ENCODE measurements at places on chromosomes 16 and 17. TPM values are rescaled to one million over a fixed set of nuclear protein-coding genes. Genes with fewer than 3 reads are reported as not detected.

MFAP4 gene
- not detected for total RNA-seq

C16orf86 gene
- 5.6 TPM for total RNA-seq

MYH1 gene
- total RNA-seq: not detected

GRCh38 chr17:77396610-77397009 is 255.8 kb downstream of the SEC14L1 start:
- peaks cover 67% of the 10 kb centered on the region for H3K4me1 ChIP-seq
- H3K27ac ChIP-seq: peak overlapping the region; percentile 23
- H3K4me3 ChIP-seq: no peak overlapping the region
- H3K27me3 ChIP-seq: no peaks in the 10 kb centered on the region
- H3K36me3 ChIP-seq: peaks cover 17% of the 10 kb centered on the region

CACNA1G gene
- not detected for total RNA-seq

- no peaks in the 10 kb centered on the region for H3K36me3 ChIP-seq
- H3K27me3 ChIP-seq: peaks cover 11% of the 10 kb centered on the region
- H3K27ac ChIP-seq: no peak overlapping the region
- peaks cover 2% of the 10 kb centered on the region for H3K4me1 ChIP-seq
- peak overlapping the region; percentile 56 for H3K4me3 ChIP-seq
- peak; percentile 99 for DNase-seq
These were observed 11.5 kb upstream of the HS3ST6 start for GRCh38 chr16:1929578-1930337.

DNA sequence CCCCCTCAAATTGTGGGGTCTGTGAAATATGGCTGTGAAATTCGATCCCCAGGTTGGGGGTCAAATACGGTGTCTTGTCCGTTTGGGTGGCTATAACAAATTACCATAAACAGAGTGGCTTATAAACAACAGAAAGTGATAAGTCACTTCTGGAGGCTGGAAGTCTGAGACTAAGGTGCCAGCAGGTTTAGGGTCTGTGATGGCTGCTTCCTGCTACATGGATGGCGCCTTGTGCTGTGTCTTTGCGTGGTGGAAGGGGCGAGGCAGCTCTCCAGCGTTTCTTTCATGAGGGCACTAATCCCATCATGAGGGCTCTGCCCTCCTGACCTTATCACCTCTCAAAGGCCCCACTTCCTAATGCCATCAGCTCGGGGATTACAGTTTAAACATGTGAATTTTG is 120.0 kb downstream of the IRF8 start:
- H3K27ac ChIP-seq: no peak overlapping the region
- H3K27me3 ChIP-seq: peaks cover 36% of the 10 kb centered on the region
- no peak overlapping the region for H3K4me3 ChIP-seq
- H3K36me3 ChIP-seq: peaks cover 2% of the 10 kb centered on the region
- peaks cover 5% of the 10 kb centered on the region for H3K4me1 ChIP-seq

GRCh38 chr17:19592316-19592715 is 56.2 kb upstream of the ALDH3A2 start:
- H3K27me3 ChIP-seq: peaks cover 4% of the 10 kb centered on the region
- no peaks in the 10 kb centered on the region for H3K36me3 ChIP-seq
- no peaks in the 10 kb centered on the region for H3K4me1 ChIP-seq
- no peak overlapping the region for H3K4me3 ChIP-seq
- H3K27ac ChIP-seq: no peak overlapping the region

- H3K4me1 ChIP-seq: no peaks in the 10 kb centered on the region
- DNase-seq: no peak
- no peak overlapping the region for H3K27ac ChIP-seq
- H3K36me3 ChIP-seq: no peaks in the 10 kb centered on the region
- peaks cover 4% of the 10 kb centered on the region for H3K27me3 ChIP-seq
These were observed 20.5 kb upstream of the EMP2 start for GRCh38 chr16:10600782-10601443.

GRCh38 chr16:86850670-86851069 is 272.3 kb downstream of the FOXL1 start:
- H3K27ac ChIP-seq: no peak overlapping the region
- no peaks in the 10 kb centered on the region for H3K36me3 ChIP-seq
- H3K4me1 ChIP-seq: no peaks in the 10 kb centered on the region

ZFPM1 gene
- 19.0 TPM for total RNA-seq

GRCh38 chr16:2988590-2989099 is 8.4 kb upstream of the PKMYT1 start:
- DNase-seq: no peak
- H3K4me1 ChIP-seq: peaks cover 4% of the 10 kb centered on the region
- H3K27ac ChIP-seq: no peak overlapping the region
- H3K27me3 ChIP-seq: peaks cover 7% of the 10 kb centered on the region

- peaks cover 11% of the 10 kb centered on the region for H3K4me1 ChIP-seq
- H3K36me3 ChIP-seq: no peaks in the 10 kb centered on the region
- no peak for DNase-seq
- H3K27ac ChIP-seq: no peak overlapping the region
- H3K27me3 ChIP-seq: peaks cover 35% of the 10 kb centered on the region
These were observed 14.6 kb upstream of the ETV4 start for GRCh38 chr17:43560461-43561427.

KRT33A gene
- total RNA-seq: not detected

GRCh38 chr16:69123910-69124309 is 8.5 kb downstream of the CHTF8 start:
- peaks cover 17% of the 10 kb centered on the region for H3K36me3 ChIP-seq
- H3K27ac ChIP-seq: peak overlapping the region; percentile 44
- DNase-seq: no peak
- H3K4me1 ChIP-seq: peaks cover 12% of the 10 kb centered on the region
- H3K27me3 ChIP-seq: no peaks in the 10 kb centered on the region
- H3K4me3 ChIP-seq: no peak overlapping the region

GRCh38 chr17:60941028-60941427 is 263.4 kb downstream of the BCAS3 start:
- no peaks in the 10 kb centered on the region for H3K4me1 ChIP-seq
- no peaks in the 10 kb centered on the region for H3K36me3 ChIP-seq
- H3K27me3 ChIP-seq: no peaks in the 10 kb centered on the region
- no peak for DNase-seq

CLEC19A gene
- total RNA-seq: not detected

- no peak overlapping the region for H3K4me3 ChIP-seq
- H3K36me3 ChIP-seq: no peaks in the 10 kb centered on the region
- no peak for DNase-seq
- no peak overlapping the region for H3K27ac ChIP-seq
- no peaks in the 10 kb centered on the region for H3K27me3 ChIP-seq
- H3K4me1 ChIP-seq: no peaks in the 10 kb centered on the region
These were observed 1417.9 kb upstream of the GOT2 start for GRCh38 chr16:60151987-60152386.

ENO3 gene
- total RNA-seq: 31.4 TPM

P2RX5 gene
- 19.0 TPM for total RNA-seq

- DNase-seq: no peak
- H3K27ac ChIP-seq: no peak overlapping the region
- no peak overlapping the region for H3K4me3 ChIP-seq
- H3K27me3 ChIP-seq: no peaks in the 10 kb centered on the region
These were observed 165.9 kb downstream of the CCDC182 start for GRCh38 chr17:57579245-57579644.

DNA sequence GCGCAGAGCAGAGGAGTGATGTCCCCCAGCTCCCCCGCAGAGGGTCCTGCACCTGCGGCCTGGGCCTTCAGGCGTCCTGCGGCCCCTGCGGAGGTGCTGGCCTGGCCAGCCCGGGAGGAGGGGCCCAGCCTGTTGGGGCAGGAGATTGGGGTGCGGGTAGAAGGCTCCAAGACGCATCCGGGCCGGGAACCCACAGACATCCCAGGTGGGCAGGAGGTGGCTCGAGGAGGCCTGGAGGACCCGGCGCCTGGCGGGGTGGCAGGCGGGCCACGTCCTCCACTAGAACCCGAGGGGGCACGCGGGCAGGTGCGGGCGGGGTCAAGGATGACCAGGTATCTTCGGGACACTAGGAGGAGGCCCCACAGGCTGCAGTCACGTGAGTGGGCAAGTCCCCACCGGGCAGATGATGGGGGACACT is 647 bp upstream of the SECTM1 start:
- peaks cover 18% of the 10 kb centered on the region for H3K27me3 ChIP-seq
- H3K4me1 ChIP-seq: peaks cover 18% of the 10 kb centered on the region
- H3K36me3 ChIP-seq: no peaks in the 10 kb centered on the region
- peak overlapping the region; percentile 93 for H3K4me3 ChIP-seq

- peak; percentile 80 for DNase-seq
- no peak overlapping the region for H3K27ac ChIP-seq
- no peaks in the 10 kb centered on the region for H3K27me3 ChIP-seq
- peaks cover 7% of the 10 kb centered on the region for H3K4me1 ChIP-seq
These were observed 48.4 kb upstream of the KDM8 start for GRCh38 chr16:27154705-27155521.

- H3K4me3 ChIP-seq: peak overlapping the region; percentile 66
- no peaks in the 10 kb centered on the region for H3K36me3 ChIP-seq
- no peaks in the 10 kb centered on the region for H3K4me1 ChIP-seq
- H3K27ac ChIP-seq: no peak overlapping the region
These were observed 1.6 kb downstream of the RAB11FIP4 start for GRCh38 chr17:31392856-31393748.

DNA sequence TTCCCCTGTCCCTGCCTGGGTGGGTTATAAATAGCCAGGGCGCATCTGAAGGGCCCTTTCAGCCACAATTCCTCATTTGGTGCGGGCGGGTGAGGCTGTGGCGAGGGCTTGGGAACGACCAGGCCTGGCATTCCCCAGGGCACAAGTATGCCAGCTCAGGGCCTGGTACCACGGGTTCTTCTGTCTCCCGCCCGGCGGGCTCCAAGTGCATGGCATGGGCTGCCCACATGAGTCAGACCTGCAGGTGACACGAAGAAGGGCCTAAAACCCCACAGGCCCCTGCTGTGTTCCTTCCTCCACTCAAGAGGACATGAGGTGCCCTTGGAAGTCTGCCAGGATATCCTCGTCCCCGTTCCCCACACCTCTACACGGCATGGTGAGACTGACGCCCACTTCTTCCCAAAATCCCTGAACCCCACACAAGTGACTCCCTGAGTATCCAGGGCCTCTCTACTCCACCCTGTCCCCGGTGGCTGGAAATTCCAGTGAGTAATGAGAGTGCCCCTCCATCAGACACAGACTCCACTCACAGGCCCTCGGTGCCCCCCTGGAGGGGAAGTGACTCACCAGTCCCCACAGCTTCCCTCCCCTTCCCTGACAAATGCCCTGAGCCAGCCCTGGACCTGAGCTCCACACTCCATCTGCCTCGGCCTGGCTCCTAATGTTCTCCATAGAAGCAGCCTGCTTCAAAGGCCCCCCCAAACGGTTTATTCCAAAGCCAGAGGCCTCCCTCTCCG is 68.8 kb downstream of the ABR start:
- peaks cover 5% of the 10 kb centered on the region for H3K36me3 ChIP-seq
- no peak for DNase-seq
- H3K27ac ChIP-seq: no peak overlapping the region
- no peaks in the 10 kb centered on the region for H3K27me3 ChIP-seq

DNA sequence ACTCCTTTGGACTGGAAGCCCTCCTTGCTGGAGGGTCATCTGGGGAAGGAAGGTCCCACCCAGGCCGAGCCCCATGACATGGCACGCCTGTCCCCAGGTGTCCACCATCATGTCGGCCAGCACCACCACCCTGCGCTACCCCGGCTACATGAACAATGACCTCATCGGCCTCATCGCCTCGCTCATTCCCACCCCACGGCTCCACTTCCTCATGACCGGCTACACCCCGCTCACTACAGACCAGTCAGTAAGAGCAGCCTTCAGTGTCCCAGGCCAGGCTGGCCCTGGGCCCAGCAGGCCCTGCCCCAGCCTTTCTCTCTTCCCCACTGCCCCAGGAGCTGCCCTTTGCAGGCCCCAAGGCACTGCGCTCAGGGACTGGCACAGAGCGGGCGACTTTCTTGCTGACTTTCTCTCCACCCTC is 6.5 kb downstream of the TUBG2 start:
- H3K36me3 ChIP-seq: peaks cover 4% of the 10 kb centered on the region
- H3K27ac ChIP-seq: no peak overlapping the region
- H3K27me3 ChIP-seq: peaks cover 15% of the 10 kb centered on the region
- no peak for DNase-seq
